Lung (tissue), 17 donors: ENCODE measurements at places on chromosomes 6 and 20.
A peak's percentile ranks its signal among the peaks of the same experiment; 100 is the strongest.

DNA sequence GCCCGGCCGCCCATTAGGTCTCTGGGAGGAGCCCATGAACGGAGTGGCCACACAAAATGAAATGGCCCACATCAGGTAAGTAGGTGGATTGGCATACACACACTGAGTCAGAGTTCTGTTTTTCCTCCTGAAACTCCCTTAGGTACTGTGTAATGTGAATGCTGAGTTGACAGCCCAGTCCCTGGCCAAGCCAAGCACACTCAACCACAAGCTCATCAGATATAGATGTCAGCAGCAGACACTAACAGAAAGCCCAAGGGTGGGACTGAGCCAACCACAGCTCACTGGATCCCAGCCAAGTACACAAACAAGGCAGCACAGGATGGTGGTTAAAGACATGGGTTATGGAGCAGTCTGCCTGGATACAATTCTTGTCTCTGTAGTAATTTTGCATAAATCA is 403.4 kb downstream of the GJA1 start:
- no peak for DNase-seq

GRCh38 chr6:72746276-72746675 is 124.4 kb downstream of the KCNQ5 start:
- DNase-seq: no peak

DNA sequence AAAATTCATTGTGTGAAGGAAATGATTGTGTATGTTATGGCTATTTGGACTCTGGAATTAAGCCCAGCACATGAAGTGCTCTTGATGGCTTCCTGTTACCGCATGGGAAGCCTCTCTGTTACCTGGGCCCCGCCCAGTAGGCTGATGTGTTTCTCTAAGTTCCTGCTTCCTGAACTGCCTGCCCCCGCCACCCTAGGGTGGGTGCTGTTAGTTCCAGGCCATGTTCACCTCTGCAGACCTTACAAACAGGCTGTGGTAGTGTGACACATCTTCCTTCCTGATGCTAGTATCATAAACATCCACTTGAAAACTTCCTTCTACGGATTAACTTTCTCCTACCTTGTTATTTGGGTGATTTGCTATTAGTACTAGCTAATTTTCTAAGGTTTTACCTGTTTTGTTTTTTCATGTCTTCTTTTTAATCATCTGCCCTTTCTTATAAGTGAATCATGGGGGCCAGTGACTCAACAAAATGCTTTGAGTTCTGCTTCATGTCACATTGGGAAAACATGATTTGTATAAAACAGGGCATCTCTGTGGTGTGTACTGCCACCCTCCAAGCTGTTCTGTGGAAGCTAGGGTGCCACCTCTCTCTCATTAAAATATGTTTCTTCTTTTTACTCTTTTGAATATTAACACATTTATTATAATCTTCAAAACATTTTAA is 40.6 kb downstream of the SH3BGRL2 start:
- peak; percentile 58 for DNase-seq

- no peak for DNase-seq
Observed at GRCh38 chr6:43298565-43299337, 691 bp downstream of the SLC22A7 start.

- no peak for DNase-seq
Observed at GRCh38 chr20:47583551-47583950, 81.9 kb downstream of the NCOA3 start.

DNA sequence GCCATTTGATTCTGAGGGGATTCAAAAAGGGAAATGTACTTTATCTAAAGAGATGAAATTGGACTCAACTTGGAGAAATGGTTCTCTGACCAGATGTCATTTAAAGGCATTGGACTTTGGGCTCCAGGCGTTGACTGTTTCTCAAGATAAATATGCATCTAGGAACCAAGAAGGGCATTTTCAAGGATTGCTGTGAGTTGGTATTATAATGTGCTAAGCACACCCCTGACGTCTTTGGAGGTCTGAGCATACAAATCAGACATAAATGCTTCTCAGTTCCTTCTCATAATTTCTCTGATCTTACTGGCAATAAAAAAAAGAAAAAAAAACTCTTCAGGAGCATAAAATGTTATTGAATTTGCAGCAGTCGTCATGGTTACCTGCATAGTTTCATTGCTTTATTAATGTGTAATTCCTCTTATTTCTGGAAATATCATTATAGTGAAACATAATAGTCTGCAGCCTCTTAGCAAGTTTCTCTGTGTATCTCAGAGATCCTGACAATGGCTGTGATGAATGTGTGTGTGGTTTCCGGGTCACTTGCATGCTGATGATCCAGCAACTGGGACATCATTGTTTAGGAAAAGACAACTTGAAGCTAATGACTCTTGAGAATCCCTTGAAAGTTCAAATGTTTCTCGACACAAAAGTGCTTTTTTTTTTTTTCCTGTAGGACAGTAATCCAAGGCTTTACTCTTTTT is 136.0 kb downstream of the AIG1 start:
- no peak for DNase-seq

- peak; percentile 50 for DNase-seq
Observed at GRCh38 chr6:34236131-34236442, 586 bp upstream of the HMGA1 start.

DNA sequence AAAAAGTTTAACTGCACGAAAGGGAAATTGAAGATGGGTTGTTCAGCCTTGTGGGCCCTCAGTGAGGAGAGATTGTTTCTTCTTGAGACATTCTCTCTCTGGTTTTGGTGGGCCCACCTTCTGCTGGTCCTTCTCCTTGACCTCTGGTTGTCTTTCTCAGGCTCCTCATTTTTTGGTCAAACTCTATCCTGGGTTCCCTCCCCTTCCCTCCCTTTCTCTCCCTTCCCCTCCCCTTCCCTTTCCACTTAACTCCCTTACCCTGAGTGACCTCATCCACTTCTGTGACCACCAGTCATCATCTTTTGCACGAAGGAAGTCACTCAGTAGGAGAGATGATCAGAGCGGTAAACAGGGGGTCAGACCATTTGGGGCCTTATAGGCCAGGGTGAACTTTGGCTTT is 71.5 kb upstream of the RALY start:
- no peak for DNase-seq
